ENCODE measurements at places on chromosomes 6 and 20. TPM values are rescaled to one million over a fixed set of nuclear protein-coding genes. Genes with fewer than 3 reads are reported as not detected.
A peak's percentile ranks its signal among the peaks of the same experiment; 100 is the strongest.

DNA sequence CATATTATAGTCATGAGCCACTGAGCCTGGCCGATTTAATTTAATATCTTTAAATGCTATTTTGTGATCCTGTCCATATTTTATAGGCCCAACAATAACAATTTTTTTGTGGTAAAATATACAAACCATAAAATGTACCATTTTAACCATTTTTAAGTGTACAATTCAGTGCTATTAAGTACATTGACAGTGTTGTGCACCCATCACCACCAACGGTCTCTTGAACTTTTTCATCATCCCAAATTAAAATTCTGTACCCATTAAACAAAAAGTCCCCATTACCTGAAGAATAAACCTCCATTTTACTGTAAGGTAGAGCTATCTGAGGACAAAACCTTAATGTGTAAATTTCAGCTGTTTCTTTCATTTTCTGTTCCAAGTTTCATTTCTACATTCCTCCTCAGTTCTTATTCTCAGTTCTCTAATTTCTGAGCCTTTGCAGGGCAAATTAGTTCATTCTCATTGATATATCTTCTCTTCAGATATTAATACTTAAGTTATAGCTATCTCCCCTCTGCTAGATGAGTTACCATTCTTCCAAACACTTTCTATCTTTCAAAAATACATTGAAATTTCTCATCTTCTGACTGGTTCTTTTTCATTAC, 10.3 kb downstream of the MTO1 start:
- H3K27me3 ChIP-seq, result no peaks in the 10 kb centered on the region
- DNase-seq, result no peak
- no peaks in the 10 kb centered on the region for H3K4me1 ChIP-seq
- H3K36me3 ChIP-seq, result peaks cover 88% of the 10 kb centered on the region

The PRDM13 gene
- not detected for total RNA-seq

- H3K36me3 ChIP-seq, result no peaks in the 10 kb centered on the region
- H3K27me3 ChIP-seq, result no peaks in the 10 kb centered on the region
- DNase-seq, result no peak
- no peaks in the 10 kb centered on the region for H3K4me1 ChIP-seq
Observed at GRCh38 chr6:163878698-163879097, 464.2 kb downstream of the QKI start.

The TRAPPC3L gene
- not detected for total RNA-seq

GRCh38 chr6:106730264-106730663, 100.9 kb downstream of the QRSL1 start:
- no peaks in the 10 kb centered on the region for H3K36me3 ChIP-seq
- H3K4me1 ChIP-seq, result no peaks in the 10 kb centered on the region
- H3K27me3 ChIP-seq, result no peaks in the 10 kb centered on the region
- no peak overlapping the region for H3K27ac ChIP-seq

DNA sequence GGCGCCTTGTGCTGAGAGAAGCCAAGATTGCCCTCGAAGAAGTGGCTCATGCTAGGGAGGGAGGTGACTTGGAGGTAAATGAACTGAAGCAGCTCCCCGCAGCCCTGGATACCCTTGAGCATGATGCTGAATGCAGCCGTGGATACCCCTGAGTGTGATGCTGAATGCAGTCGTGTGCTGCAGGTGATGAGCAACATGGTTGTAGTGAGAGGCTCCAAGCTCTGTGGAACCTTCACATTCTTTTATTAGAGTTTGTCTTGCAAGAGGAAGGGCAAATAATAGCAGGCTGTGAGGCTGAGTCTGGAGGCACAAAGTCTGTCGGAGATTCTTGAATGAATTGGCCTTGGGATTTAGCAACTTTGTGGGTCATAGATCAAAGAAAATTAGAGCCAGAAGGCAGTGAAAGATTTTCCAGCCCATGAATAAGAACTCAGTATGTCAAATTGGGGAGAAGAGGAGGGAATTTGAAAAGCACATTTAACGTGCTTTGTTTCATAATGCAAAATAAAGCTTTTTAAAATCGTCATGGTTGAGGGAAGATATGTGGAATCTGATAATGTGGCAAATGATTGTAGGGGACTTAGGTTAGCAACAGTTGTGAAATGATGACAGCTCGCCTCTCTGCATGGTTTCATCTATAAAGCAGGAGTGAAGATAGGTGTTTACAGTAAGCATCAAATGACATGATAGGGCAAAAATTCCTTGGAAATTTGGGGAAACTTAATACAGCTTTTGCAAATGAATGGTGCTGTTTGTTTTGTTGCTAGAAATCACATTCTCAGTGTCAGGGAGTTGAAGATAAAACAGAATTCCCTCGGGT, 120.1 kb upstream of the TIAM2 start:
- H3K36me3 ChIP-seq, result no peaks in the 10 kb centered on the region
- no peak for DNase-seq
- no peaks in the 10 kb centered on the region for H3K27me3 ChIP-seq
- H3K4me3 ChIP-seq, result no peak overlapping the region
- no peak overlapping the region for H3K27ac ChIP-seq

DNA sequence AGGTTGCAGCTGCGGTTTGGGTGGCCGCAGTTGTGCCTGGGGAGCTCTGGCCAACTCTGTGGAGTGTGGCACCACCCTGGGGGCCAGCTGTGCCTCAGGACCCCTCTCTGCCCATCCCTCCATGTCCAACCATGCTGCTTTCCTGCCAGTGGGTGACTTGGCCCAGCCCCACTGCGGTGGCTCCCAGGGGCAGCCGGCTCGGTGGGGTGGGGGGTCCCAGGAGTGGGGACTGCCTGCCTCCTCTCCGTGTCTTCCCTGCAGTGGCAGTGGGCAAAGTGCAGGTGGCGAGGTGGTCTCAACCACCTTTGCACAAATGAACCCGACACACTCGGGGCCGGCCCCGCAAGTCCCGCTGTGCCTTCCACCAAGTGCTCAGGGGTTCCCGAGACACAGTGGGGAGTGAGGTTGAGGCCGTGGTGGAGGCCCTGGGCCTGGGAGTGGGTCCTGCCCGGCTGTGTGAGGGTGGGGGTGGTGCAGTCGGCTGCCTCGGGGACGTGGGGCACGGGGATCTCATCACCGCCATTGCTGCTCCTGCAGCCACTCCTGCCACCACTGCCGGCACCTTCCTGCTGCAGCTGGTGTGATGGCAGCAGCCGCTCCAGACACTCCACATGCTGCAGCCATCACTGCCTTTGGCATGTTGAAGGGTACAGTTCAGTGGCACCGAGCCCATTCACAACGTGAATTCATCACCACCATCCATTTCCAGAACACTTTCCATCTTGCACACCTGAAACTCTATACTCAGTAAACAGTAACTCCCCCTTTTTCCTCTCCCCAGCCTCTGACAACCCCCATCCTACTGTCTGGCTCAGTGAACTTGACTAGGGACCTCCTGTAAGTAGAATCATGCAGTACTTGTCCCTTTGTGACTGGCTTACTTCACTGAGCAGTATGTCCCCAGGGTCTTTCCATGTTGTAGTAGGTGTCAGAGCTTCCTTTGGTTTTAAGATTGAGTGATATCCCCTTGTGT, 10.7 kb upstream of the SLCO4A1 start:
- H3K4me3 ChIP-seq, result no peak overlapping the region
- no peaks in the 10 kb centered on the region for H3K4me1 ChIP-seq
- H3K36me3 ChIP-seq, result no peaks in the 10 kb centered on the region
- no peak for DNase-seq

- no peak overlapping the region for H3K27ac ChIP-seq
- DNase-seq, result peak; percentile 64
- no peaks in the 10 kb centered on the region for H3K27me3 ChIP-seq
- H3K4me3 ChIP-seq, result no peak overlapping the region
- H3K36me3 ChIP-seq, result no peaks in the 10 kb centered on the region
- H3K4me1 ChIP-seq, result peaks cover 13% of the 10 kb centered on the region
Observed at GRCh38 chr6:45681860-45682511, 304.3 kb upstream of the SUPT3H start.

The PIGU gene
- total RNA-seq, result 12.3 TPM

DNA sequence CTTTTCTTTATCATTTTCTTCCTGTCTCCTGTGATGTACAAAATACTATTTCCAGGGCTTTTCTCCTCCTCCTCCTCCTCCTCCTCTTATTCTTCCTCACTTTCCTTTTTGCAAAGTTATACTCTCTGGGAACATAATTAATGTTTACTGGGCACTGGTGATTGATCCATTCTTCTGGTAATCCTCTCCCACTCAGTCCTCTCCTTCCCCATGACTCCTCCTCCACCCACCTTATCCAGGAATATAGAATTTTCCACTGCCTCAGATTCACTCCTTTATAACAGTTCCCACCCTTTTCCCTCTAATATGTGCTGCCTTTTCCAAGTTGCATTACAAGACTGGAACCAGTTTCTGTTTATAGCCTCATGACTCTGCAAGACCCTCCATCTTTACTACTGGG, 62.5 kb upstream of the IYD start:
- DNase-seq, result no peak
- no peaks in the 10 kb centered on the region for H3K36me3 ChIP-seq
- no peaks in the 10 kb centered on the region for H3K4me1 ChIP-seq
- H3K27me3 ChIP-seq, result no peaks in the 10 kb centered on the region

GRCh38 chr20:63150911-63151531, 64.9 kb downstream of the YTHDF1 start:
- H3K4me3 ChIP-seq, result no peak overlapping the region
- H3K36me3 ChIP-seq, result no peaks in the 10 kb centered on the region
- peaks cover 4% of the 10 kb centered on the region for H3K4me1 ChIP-seq
- no peak for DNase-seq
- no peaks in the 10 kb centered on the region for H3K27me3 ChIP-seq
- H3K27ac ChIP-seq, result peak overlapping the region; percentile 4

- no peaks in the 10 kb centered on the region for H3K36me3 ChIP-seq
- H3K27ac ChIP-seq, result peak overlapping the region; percentile 33
Observed at GRCh38 chr6:3403238-3404173, 53.3 kb downstream of the SLC22A23 start.

DNA sequence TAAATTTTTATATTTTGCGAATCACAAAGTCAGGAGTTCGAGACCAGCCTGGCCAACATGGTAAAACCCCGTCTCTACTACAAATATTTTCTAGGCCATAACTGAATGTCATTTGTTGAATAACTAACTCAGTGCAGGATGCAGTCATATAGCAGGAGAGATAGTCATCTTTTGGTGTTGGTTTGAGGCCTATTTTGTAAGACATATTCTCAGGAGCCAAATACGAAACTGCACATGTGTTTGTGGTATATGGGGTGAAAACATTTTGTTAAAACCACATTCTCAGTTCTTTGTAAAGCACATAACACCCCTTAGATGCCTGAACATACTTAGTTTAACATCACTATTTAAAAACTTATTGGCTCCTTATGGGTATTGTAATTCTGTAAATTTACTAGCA, 4.7 kb upstream of the ENPP5 start:
- peaks cover 9% of the 10 kb centered on the region for H3K4me1 ChIP-seq
- no peaks in the 10 kb centered on the region for H3K27me3 ChIP-seq
- no peak for DNase-seq
- H3K27ac ChIP-seq, result no peak overlapping the region

DNA sequence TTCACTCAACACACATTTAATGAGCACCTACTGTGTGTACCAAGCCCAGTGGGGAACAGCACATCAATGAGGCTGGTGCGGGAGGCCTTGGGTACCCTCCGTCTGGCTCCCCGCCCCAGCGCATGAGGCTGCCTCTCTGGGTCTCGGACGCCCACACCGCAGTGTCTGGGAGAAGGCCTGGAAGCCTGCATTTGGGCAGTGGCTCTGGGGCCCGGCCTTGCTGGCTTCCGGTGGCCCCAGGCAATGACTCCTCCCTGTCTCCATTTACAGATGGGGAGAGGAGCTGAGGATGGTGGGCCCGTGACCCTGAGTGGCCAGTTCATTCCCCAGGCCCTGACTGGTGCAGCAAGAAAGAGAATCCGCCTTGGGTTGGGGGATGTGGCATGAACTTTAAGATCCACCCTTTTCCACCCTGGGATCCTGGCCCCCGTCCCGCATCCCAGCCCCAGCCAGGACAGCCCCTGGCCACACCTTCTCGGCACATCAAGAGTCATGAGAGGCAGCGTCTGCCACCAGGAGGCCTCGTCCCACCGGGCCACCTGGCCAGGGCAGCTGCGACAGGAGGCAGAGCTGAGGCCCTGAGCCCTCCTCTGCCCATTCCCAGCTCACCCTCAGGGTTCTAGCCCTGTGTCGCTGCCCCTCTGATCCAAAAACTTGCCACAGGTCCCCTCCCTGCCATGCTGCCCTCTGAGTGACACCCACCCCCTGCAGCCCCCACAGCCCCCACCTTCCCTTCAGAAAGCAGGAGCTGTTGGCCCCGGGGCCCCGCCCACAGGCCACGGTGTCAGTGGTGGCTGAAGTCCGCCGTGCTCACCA, 17.5 kb upstream of the MRGBP start:
- H3K36me3 ChIP-seq, result no peaks in the 10 kb centered on the region
- no peaks in the 10 kb centered on the region for H3K27me3 ChIP-seq
- no peak overlapping the region for H3K27ac ChIP-seq

The CABLES2 gene
- 1.5 TPM for total RNA-seq

- no peaks in the 10 kb centered on the region for H3K36me3 ChIP-seq
- H3K27me3 ChIP-seq, result no peaks in the 10 kb centered on the region
- no peak overlapping the region for H3K4me3 ChIP-seq
Observed at GRCh38 chr6:63236398-63236817, 25.1 kb downstream of the FKBP1C start.

DNA sequence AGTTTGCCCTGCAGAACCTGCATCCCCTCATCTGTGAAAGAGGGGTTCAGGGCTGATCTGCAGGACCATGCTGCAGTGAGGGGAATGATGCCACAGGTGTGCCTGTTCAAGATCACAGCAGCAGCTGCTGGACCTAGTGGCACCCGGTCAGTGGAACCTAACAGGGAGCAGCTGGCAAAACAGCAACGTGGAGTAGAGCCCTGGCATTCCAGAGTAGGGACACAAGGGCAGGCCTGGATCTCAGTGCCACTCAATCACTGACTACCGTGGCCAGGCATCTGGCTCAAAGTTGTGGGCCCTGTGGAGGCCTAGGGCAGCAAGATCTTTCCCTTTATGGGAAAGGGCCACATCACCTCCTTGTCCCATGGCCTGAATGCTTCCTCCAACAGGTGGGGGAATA, 62.2 kb downstream of the INSM1 start:
- H3K27me3 ChIP-seq, result no peaks in the 10 kb centered on the region
- H3K4me3 ChIP-seq, result no peak overlapping the region
- no peak overlapping the region for H3K27ac ChIP-seq
- no peaks in the 10 kb centered on the region for H3K36me3 ChIP-seq
- DNase-seq, result no peak
- no peaks in the 10 kb centered on the region for H3K4me1 ChIP-seq

- peak overlapping the region; percentile 49 for H3K27ac ChIP-seq
- H3K27me3 ChIP-seq, result peaks cover 9% of the 10 kb centered on the region
- no peaks in the 10 kb centered on the region for H3K36me3 ChIP-seq
- DNase-seq, result no peak
- H3K4me1 ChIP-seq, result peaks cover 41% of the 10 kb centered on the region
Observed at GRCh38 chr6:133892813-133893691, 4.1 kb downstream of the TCF21 start.

DNA sequence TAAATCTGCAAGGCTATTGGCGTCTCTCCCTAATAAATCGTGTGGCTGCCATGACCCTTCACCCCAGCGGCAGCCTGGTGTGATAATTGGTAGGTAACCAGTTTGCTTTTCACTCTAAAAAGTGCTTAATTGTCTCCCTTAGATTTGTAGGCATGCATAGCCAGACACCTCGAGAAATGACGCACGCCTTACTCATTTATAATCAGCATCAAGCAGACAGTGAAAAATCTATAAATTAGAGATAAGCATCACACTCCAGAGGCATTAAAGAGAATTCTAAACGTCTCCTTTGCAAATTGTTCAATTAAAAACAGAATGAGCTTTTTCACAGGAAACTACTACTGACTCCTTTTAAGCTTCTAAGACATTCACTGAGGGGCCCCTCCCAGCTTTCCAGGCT, 110.2 kb upstream of the RPS6KA2 start:
- H3K4me3 ChIP-seq, result no peak overlapping the region
- H3K36me3 ChIP-seq, result no peaks in the 10 kb centered on the region
- H3K4me1 ChIP-seq, result no peaks in the 10 kb centered on the region
- DNase-seq, result no peak
- no peak overlapping the region for H3K27ac ChIP-seq
- H3K27me3 ChIP-seq, result no peaks in the 10 kb centered on the region
